ENCODE measurements at places on chromosomes 3 and 15. TPM values are rescaled to one million over a fixed set of nuclear protein-coding genes. Genes with fewer than 3 reads are reported as not detected.

DNA sequence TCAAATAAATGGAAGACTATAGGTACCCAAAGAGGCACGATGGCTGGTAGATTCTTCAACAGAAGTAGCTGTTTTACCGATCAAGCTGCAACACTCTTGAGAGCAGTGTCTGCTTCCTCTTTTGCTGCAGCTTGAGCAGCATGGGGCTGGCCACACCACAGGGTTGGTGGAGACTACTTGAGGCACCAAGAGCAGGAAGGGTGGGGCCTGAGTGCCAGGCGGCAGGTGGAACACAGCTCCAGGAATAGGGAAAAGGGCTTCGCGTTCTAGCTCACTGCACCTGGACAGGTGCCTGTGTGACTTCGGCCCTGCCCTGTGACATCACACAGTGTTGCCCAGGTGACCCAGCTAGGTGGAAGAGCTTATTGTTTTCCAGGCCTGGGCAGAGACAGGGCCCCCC lies at the start of gene CCDC33:
Gene CCDC33, plus strand, starts transcription at position 365 of the 400 bp plus-strand sequence. CDS start 394 bp downstream, outside the sequence.
- no peak for DNase-seq

DNA sequence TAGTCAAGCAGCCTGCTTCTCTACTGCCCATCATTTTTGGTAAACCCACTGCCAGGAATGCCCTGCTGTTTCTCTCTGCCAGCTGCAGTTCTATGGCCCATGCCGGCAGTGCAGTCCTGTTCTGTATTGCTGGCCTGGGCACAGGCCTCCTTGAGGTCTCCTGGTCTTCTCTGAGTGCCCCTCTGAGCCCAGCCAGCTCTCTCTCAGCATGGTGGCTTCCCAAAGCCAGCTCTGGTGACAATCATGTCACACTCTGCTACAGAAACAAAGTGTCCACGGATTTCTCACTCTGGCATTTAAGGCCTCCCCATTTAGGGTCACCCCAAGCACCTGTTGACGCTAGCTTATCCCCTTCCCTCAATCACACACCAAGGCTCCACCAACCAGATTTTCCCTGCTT lies 24.5 kb downstream of the SRPRB start:
- DNase-seq, result no peak

GRCh38 chr3:126509597-126510307 lies 7.8 kb downstream of the UROC1 start:
- no peak for DNase-seq

GRCh38 chr15:77527164-77527778 lies 105.4 kb downstream of the LINGO1 start:
- no peak for DNase-seq

DNA sequence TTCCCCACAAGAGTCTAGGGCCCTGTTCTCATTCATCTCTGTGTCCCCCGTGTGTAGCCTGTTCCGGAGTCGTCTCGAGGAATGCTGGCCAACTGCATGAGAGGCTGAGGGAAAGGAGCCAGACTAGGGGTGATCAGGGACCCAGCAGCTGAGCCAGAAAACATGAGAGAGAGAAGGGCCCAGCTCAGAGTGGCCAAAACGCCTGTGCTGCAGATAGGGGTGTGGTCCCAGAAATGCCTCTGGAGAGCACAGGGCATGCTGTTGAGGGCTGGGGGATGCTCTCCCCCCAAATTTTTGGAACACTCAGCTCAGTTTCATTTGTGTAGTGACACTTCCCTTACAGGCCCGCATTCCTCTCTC lies 14.1 kb downstream of the CYP1A2 start:
- no peak for DNase-seq

- DNase-seq, result no peak
Observed at GRCh38 chr3:197186887-197187588, 111.4 kb downstream of the DLG1 start.

GRCh38 chr3:149917124-149917667 lies 53.5 kb downstream of the PFN2 start:
- DNase-seq, result no peak

DNA sequence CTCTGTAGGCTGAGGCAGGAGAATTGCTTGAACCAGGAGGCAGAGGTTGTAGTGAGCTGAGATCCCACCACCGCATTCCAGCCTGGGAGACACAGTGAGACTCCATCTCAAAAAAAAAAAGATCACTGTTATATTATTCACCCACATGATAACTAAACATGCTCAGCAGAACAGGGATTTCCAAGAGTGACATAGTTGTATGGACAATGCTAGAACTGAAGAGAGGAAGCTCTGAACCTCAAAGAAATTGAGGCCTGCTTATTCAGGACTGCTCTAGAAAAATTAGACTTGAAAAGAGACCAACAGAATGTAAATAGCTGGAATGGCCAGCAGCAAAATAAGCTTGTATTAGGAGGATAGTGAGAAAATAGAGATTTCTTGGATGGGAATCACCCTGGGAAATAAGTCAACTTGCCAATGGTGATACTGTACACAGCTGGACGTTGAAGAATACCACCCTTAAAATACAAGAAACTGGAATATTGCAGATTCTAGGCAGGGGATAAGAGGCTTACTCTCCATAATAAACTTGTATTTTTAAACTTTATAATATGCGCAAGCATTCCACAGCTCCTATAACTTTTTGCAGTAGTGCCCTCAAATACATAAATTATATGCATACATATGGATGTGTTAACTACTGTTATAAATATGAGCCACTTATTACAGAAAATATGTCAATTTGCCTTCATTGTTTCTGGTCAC lies 28.2 kb downstream of the PIK3CB start:
- DNase-seq, result no peak

DNA sequence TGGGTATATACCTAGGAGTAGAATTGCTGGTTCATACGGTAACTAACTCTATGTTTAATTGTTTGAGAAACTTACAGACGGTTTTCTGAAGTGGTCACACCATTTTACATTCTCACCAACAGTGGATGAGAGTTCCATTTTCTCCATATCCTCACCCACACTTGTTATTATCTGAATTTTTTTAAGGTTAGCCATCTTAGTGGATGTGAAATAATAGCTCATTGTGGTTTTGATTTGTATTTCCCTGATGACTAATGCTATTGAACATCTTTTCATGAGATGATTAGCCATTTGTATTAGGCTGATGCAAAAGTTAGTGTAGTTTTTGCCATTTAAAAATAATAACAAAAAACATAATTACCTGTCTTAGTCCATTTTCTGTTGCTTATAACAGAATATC lies 18.6 kb downstream of the CSTA start:
- DNase-seq, result no peak

- DNase-seq, result no peak
Observed at GRCh38 chr3:191391861-191392808, 61.8 kb upstream of the UTS2B start.

GRCh38 chr15:68909601-68910100 lies 20.7 kb upstream of the SPESP1 start:
- DNase-seq, result no peak

- no peak for DNase-seq
Observed at GRCh38 chr3:129994883-129995559, 20.5 kb downstream of the TRH start.

DNA sequence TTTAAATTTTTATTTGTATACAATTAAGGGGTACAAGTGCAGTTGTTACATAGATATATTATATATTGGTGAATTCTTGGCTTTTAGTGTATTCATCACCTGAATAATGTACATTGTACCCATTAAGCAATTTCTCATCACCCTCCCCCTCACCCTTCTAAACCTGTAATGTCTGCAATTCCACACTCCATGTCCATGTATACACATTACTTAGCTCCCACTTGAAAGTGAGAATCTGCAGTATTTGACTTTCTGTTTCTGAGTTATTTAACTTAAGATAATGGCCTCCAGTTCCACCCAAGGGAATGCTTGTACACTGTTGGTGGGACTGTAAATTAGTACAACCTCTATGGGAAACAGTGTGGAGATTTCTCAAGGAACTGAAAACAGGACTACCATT lies 383.2 kb upstream of the KCNMB2 start:
- DNase-seq, result no peak

GRCh38 chr3:129123314-129124060 lies 1.9 kb upstream of the RAB43 start:
- no peak for DNase-seq

DNA sequence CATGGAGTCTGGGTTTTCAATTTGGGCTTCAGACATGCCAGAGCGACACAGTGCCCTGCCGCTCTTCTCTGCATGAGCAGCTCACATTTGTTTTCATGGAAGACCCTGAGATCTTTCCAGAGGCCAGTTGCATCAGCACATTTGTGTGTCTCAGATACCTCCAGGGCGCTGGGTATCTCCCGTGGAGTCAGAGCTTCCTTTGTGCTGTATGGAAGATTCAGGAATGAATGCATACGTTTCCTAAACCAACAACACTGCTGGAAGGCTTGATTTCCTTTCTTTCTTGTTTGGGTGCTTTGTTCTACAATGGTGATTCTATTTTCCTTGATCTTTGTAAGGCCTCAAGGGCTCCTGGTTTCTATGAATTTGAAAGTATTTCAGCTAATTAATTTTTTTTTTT lies 106.5 kb downstream of the CACNA2D3 start:
- no peak for DNase-seq

GRCh38 chr3:119490153-119490552 lies 8.2 kb upstream of the TIMMDC1 start:
- no peak for DNase-seq

DNA sequence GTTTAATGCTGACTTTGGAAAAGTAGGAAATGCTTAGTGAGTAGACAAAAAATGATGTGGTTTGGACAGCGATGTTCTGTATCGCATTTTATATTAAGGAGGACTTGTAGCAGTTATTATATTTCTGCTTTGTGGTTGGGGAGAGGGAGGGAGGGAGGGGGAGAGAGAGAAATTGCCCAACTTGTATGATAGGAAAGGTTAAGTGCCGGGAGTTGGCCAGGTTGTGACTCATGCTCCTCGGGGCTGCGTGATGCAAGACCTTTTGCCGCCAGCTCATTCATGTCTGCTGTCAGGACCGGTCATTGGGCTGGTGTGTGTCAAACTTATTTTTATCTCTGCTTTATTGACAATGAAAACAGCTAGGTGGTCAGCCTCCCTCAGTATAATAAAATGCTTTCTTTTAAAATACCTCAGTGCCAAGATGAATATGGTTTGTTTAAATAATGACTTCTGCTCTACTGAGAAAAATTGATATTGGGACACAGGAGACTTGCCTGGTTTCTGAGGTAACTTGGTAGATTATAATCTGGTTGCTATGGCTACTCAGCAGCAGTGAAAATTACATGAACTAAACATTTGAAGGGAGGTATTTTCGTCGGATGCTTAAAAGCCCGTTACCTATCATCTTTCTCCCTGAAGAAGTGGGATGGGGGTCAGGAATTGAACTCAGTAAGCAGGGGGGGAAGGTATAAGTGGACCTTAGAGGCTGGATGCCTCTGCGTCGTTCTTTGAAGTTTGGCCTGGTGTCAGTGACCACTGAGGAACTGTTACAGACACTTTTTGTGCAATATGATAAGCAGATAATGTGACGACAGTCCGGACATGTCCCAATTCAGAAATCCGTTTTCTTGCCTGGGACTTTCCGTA lies 90.7 kb downstream of the FNDC3B start:
- no peak for DNase-seq

DNA sequence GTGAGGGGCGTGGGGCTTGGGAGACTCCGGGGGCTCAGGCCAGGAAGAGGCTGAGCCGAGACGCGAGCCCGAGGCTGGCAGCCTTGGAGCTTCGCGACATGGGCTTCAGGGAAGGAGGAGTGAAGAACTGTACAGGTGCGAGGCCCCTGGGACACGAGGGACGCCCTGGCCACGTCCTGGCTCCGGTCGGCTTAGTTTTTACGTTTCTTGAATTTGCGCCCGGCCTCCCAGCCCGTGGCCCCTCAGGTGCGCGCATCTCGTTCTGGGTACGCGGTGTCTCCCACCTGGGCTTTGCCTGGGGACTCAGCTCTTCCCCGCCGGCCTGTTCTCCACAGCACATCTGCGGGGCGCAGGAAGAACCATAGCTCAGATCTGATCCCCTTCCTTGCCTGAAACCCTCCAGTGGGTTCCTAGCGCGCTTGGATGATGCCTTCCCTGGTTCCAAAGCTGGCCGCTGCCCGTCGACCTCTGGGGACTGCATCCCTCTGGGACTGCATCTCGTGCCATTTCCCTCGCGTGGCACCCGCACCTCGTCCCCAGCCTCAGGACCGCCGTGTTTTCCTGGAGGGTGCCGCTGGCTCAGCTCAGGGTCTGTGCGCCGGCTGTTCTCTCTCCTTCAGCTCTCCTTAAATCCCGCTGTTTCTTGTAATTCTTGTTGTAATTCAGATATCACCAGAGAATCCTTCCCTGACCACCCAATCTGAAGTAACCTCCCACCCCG lies 614 bp downstream of the CHCHD6 start:
- no peak for DNase-seq

GRCh38 chr15:61106889-61107288 lies 122.2 kb downstream of the RORA start:
- no peak for DNase-seq

- DNase-seq, result no peak
Observed at GRCh38 chr3:155369735-155370134, 76.3 kb upstream of the STRIT1 start.

DNA sequence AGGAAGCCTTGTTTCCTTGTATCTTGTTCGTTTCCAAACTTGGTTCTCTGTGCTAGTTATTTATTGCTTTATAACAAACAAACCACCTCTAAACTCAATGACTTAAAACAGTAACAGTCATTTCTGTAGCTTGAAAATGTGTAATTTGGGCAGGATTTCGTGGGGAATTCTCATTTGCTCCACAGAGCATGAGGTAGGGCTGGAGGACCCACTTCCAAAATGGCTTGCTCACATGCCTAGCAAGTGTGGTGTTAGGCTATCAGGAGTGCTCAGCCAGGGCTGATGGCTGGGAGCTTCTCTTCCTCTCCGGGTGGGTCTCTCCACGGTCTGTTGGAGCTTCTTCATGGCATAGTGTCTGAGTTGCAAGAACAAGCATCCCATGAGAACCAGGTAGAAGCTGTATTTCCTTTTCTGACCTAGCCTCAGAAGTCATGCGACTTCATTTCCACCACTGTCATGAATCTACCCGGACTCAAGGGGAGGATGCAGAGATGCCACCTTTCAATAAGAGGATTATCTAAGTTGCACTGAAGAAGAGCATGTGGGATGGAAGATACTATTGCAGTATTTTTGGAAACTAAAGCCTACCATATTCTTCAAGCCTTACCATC lies 8.2 kb upstream of the TNIK start:
- DNase-seq, result no peak

- DNase-seq, result no peak
Observed at GRCh38 chr15:62128916-62129315, 36.2 kb downstream of the C2CD4B start.

GRCh38 chr3:193145248-193145647 lies 95.8 kb upstream of the PLAAT1 start:
- DNase-seq, result no peak

- no peak for DNase-seq
Observed at GRCh38 chr15:41876007-41876406, 17.8 kb downstream of the SPTBN5 start.

GRCh38 chr15:39979606-39980005 lies 45.7 kb downstream of the EIF2AK4 start:
- no peak for DNase-seq

- no peak for DNase-seq
Observed at GRCh38 chr3:101638261-101638745, 38.6 kb downstream of the ZBTB11 start.

The STAC gene
- 0.18 TPM for total RNA-seq

The CCDC9B gene
- 0.92 TPM for total RNA-seq

The PLIN1 gene
- 0.64 TPM for total RNA-seq

The ASB7 gene
- total RNA-seq, result 16.2 TPM

The LRRIQ4 gene
- 0.38 TPM for total RNA-seq

The SH2D7 gene
- total RNA-seq, result not detected

The LINGO1 gene
- 18.8 TPM for total RNA-seq

The CLK3 gene
- total RNA-seq, result 81.7 TPM

The TNIK gene
- 67.0 TPM for total RNA-seq

The LTK gene
- 25.7 TPM for total RNA-seq

The LSMEM2 gene
- total RNA-seq, result 0.18 TPM

The ZNF620 gene
- 8.3 TPM for total RNA-seq

The P2RY12 gene
- not detected for total RNA-seq

The TRH gene
- 0.49 TPM for total RNA-seq

The GOLGA6B gene
- not detected for total RNA-seq

The ROPN1B gene
- total RNA-seq, result not detected

The SERPINI2 gene
- total RNA-seq, result not detected
